ENCODE measurements at places on chromosomes 5 and 9.

DNA sequence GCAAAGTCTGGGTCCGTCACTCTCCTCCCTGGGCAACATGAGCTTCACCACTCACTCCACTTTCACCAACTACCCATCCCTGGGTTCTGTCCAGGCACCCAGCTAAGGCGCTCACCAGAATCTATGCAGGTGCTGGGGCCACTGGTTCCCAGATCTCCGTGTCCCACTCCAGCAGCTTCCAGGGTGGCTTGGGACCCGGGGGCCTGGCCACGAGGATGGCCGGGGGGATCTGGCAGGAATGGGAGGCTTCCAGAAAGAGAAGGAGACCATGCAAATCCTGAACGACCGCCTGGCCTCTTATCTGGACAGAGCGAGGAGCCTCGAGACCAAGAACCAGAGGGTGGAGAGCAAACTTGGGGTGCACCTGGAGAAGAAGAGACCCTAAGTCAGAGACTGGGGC is 1611.0 kb upstream of the ACO1 start:
- no peak for DNase-seq

- no peak for DNase-seq
These were observed 68.2 kb downstream of the PHF2 start for GRCh38 chr9:93644397-93645088.

DNA sequence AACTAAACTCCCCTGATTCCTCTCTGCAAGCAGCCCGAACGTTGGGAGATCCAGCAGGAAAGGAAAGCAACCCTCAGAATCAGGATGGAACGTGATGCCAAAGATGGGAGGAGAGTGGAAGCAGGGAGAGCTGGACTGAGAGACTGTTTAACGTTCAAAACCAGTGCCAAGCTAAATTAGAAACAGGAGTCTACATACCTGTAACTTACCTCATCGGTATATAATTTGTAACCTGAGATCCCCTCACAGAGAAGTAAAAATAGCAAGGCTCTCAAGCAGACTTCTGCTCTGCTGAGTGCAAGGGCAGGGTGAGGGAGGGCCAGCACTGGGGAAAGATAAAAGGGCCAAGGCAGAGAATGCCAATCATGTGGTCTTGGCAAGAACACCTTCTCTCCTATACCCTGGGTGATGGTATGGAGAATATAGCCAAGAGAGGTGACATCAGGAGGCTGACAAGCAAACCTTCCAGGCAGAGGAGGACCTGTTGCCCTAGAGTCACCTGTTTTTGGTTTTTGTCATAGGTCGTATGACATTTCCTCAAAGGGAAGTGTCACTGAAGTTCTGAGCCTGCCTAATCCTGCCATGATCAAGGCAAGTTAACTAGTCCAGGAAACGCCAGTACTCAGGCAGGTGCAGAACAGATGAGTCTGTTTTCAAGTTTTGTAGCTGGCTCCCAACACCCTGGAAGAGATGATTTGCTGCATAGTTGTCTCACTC is 472.0 kb downstream of the NFIB start:
- DNase-seq, result no peak

GRCh38 chr5:95962785-95963184 is 1.1 kb upstream of the ELL2 start:
- DNase-seq, result no peak

- no peak for DNase-seq
These were observed 187.7 kb downstream of the DENND1A start for GRCh38 chr9:123742009-123742767.

- DNase-seq, result no peak
These were observed 210.5 kb downstream of the FSTL4 start for GRCh38 chr5:133401731-133402347.

GRCh38 chr5:88438006-88438405 is 169.4 kb upstream of the TMEM161B start:
- DNase-seq, result no peak

DNA sequence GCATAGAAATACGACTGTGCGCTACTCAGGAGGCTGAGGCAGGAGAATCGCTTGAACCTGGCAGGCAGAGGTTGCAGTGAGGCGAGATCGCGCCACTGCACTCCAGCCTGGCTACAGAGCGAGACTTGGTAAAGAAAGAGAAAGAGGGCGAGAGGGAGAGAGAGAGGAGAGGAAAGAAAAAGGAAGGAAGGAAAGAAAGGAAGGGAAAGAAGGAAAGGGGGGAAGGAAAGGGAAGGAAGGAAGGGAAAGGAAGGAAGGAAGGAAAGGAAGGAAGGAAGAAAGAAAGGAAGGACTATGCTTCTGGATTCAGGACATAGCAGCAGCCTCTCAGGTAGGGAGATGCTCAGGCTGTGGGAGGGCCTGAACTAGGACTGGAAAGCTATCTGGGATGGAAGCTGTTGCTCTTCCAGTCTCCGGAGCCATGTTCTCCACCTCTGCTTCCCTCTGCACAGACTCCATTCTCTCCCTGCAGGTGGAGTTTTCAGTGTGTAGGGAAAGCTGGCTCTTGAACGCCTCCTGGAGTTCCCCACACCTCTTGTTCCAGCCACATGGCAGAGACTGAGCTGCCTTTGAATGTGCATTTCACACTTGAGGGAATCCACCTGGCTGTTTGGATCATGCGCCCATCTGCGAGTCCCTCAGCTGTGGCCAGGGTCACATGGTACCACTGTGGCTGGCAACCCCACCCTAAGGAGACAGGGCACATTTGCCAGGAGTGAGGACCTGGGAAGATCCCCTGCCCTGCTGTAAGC is 9.1 kb downstream of the SWI5 start:
- no peak for DNase-seq

DNA sequence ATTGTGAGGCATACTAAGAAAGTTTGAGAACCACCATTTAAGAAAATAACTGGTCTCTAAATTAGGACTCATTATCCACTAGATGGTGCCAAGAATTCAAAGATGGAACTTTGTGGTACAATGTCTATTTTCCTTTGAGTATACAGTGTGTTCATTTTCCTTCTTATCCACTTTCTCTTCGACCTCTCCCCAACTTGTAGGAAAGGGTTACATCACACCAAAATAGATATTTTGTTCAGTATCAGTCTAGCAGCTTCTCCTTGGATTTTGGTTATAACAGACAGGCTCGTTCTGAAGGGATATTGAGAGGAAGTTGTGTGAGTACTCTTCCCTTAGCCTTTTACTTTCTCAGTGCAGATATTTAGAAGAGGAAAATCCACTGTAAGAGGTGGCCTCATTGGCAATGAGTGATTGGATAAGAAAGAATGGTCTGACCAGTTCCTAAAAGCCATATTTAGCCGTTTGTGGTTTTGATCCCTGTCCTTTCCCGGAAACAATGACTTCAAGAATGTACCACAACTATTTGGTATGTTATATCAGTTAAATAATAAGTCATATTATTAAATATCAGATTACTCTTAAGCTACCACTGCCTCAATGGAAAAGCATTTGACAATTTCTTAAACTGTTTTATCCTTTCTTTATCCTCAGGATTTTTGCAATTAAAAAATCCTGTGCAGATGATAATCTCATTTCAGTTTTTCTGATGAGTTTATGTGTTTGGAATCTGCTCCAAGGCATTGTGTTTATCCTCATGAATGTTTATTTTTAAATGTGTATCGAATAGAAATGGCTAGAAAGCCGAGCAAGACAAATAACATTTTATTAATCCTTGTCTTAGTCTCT is 69.0 kb upstream of the GRAMD2B start:
- DNase-seq, result no peak

GRCh38 chr9:7342229-7342628 is 457.3 kb downstream of the DMAC1 start:
- no peak for DNase-seq

DNA sequence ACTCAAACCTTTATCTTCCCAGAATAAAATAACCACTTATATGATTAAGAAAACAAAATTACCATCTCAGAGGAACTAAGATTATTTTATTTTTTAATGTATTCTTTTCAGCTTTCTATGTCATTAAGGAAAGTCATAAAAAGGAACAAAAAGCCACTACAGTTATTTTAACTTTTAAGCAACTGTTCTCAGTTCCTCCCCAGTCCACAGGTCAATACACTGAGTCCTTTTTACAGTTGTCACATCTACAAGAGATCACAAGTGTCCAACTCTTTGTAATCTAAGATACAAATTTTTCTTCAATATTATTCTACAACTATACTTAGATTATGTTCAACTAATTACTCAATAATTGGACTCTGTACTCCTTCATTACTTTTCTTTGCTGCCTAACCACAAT is 782.8 kb upstream of the ACO1 start:
- DNase-seq, result no peak

DNA sequence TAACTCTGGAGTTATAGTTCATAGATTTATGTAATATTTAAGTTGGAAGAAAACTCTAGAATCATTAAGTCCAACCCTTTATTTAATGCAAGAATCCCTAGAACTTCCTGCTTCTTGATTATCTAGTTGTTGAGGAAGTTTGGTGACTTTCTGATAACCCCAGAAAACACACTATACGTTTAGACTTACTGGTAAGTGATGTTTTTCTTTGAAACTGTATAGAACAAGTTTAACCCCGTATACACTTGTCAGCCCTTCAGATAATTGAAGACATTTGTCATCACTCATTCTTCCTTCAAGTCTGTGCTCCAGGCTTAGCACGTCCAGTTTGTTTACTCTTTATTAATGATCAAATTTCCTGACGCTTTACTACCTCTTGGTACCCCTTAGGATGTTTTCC is 9.0 kb downstream of the NDUFS4 start:
- DNase-seq, result no peak

GRCh38 chr5:141799507-141800167 is 78.6 kb downstream of the PCDH1 start:
- DNase-seq, result no peak

GRCh38 chr5:112279082-112279481 is 140.0 kb downstream of the EPB41L4A start:
- no peak for DNase-seq
